ENCODE measurements at places on chromosomes 1 and 21. TPM values are rescaled to one million over a fixed set of nuclear protein-coding genes. Genes with fewer than 3 reads are reported as not detected.

Gene ARHGEF10L
- total RNA-seq: 13.0 TPM

Gene LAPTM5
- 0.25 TPM for total RNA-seq

Gene ARF1
- total RNA-seq: 486 TPM

Gene UTS2
- not detected for total RNA-seq

Gene NSUN4
- total RNA-seq: 15.8 TPM

Gene CGN
- 5.2 TPM for total RNA-seq

Gene NPHS2
- not detected for total RNA-seq

Gene S100A2
- 21.7 TPM for total RNA-seq

Gene CAPN8
- total RNA-seq: not detected

Gene CHD5
- under 0.01 TPM for total RNA-seq

Gene RHOU
- 3.5 TPM for total RNA-seq

Gene PIAS3
- total RNA-seq: 31.9 TPM

Gene MPL
- total RNA-seq: not detected

Gene GJC2
- total RNA-seq: 0.51 TPM

Gene UAP1
- 57.8 TPM for total RNA-seq

Gene CATSPERE
- total RNA-seq: 0.16 TPM

Gene FCMR
- total RNA-seq: not detected

Gene TNFRSF4
- 1.8 TPM for total RNA-seq

Gene GNAT2
- 0.16 TPM for total RNA-seq

Gene TDRD5
- not detected for total RNA-seq

Gene EFNA1
- 10.6 TPM for total RNA-seq

Gene B3GALT5
- total RNA-seq: 7.5 TPM

Gene SOX13
- total RNA-seq: 6.3 TPM

Gene LUZP1
- total RNA-seq: 20.9 TPM

Gene SH2D1B
- not detected for total RNA-seq

Gene CELA2A
- not detected for total RNA-seq

Gene C1orf116
- 2.4 TPM for total RNA-seq

Gene TMEM54
- total RNA-seq: 109 TPM

Gene FAM163A
- total RNA-seq: not detected

Gene ZBTB8A
- 7.7 TPM for total RNA-seq

Gene ZNF648
- not detected for total RNA-seq

Gene FCRL1
- not detected for total RNA-seq

Measured in mesangial cell (primary cell).